ENCODE measurements at places on chromosomes 11 and 22.
A peak's percentile ranks its signal among the peaks of the same experiment; 100 is the strongest.

GRCh38 chr11:17600316-17601255 lies 53.5 kb downstream of the OTOG start:
- DNase-seq, result no peak

DNA sequence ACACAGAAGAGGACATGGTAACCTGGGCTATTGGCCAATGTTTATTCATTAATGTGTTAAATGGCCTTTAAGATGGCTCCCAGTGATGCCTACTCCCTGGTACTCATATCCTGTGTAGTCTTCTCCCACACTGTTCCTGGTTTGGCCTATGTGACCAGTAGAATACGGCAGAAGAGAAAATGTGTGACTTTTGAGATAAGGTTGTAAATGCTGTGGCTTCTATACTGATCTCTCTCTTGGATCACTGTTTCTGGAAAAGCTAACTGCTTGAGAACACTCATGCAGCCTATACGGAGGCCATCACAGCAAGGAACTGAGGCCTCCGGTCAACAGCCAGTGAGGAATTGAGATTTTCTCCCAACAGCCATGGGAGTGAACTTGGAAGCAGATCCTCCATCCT lies 24.1 kb downstream of the MAML2 start:
- DNase-seq, result no peak

GRCh38 chr11:41175304-41175972 lies 284.0 kb downstream of the LRRC4C start:
- DNase-seq, result no peak

DNA sequence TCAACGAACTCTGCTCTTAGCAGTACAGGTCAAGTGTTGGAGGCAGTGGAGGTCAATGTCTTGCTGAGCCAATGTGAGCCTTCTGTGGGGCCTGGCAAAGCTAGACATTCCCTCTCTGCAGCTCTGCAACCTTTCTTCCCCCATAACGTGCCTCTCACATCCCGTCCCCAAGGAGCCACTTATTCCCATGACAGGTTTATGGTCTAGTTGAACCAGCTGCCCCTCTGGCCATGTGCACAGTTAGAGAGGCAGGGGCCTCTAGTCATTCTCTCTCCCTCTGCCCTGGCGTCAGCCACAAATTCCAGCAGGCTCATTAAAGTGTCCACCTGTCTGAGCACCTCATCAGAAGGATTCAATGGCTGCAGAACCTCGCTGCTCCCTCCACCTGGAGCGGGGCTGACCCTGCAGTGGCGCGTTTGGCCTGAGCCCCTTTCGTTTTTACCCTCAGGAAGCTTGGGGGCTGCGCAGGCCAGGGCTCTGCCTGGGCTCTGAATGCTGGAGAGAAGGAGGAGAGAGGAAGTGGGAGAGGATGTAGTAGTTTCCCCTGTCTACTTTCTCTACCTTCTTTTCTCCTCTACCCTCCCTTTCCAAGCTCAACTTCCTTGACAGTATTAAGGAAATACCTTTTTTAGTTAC lies 302.1 kb upstream of the B3GAT1 start:
- DNase-seq, result no peak

DNA sequence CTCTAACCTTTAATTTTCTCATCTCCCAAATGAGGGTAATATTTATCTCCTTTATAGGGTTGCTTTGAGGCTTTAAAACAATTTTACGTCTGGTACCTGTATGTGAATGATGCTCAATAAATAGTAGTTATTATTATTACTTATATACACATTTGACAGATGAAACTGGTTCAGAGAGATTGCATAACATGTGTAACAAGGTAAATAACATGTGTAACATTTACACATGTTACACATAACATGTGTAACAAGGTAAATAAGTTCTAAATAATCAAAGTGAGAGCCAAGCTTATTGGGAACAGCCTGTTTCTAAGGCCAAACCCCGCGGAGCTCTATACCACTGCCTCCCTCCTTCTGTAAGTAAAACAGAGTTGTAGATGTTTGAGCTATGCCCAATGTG lies 100.9 kb downstream of the MPPED2 start:
- DNase-seq, result no peak

DNA sequence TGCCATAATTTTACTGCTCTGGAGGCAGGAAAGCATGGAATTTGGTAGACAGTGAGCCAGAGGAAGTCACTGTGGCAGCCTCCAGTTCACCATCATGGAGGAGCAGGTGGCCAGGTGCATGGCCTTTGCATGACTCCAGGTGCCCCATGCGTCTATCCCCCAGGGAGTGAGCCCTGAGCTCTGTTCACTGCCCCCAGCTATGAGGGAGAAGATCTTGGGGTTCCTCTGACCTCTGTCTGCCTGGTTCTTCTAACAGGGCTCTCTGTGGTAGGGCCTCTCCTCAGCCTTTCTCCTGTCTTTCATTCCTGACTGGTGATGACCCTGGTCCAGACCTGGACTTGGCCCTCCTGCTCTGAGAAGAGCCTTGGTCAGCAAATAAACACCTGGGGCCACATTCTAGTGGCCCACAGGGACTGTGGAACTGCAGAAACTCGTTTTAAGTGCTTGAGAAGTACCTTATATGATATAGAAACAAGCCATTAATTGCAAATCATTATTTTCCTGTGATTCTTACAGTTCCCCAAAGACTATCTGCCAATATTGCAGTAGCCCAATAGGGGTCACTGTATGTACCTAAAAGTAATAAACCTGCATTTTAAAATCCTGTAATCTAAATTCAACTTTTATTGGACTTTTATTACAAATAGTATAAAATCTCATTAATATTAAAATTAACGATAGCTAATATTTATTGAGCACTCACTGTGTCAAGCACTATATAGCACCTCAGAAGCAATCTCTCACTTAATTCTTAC lies 120.0 kb upstream of the SYT13 start:
- DNase-seq, result no peak

DNA sequence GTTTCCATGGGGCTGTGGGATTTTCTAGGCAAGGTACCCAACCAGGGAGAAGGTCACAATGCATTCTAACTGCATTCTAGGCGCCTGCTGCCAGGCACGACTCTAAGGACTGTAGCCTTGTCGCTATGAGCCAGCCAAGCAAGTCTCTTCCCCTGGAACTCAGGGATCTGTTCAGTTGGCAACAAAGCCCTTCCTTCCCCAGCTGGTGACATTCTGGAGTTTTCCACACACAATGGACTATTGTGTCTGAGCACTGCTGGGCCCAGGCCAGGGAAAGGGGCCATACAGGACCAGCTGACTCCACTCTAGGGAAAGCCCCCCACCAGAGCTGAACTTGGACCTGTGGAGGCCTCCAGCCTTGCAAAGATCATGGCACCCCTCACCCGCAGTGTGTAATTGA lies 116.8 kb downstream of the RRAS2 start:
- no peak for DNase-seq

- peak; percentile 33 for DNase-seq
Observed at GRCh38 chr22:17575151-17575550, 11.9 kb downstream of the SLC25A18 start.

DNA sequence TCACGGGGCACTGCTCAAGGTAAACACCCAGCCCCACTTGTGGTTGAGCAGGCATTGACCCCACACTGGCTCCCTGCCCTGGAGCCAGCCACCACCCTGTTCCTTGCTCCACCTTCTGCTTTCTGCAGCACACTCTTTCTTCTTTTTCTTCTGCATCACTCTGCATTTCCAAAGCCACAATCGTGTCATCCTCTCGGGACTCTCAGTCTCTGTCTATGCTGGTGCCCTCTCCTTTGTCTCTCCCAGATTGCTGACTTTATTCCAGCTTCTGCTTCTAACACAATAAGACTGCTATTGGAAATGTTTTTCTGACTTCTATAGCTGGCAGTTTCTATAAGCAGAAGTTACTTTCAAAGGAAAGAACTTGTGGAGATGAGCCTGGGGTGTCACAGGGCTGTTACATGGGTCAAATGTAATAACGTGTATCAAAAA lies 14.4 kb downstream of the GRAP2 start:
- no peak for DNase-seq

DNA sequence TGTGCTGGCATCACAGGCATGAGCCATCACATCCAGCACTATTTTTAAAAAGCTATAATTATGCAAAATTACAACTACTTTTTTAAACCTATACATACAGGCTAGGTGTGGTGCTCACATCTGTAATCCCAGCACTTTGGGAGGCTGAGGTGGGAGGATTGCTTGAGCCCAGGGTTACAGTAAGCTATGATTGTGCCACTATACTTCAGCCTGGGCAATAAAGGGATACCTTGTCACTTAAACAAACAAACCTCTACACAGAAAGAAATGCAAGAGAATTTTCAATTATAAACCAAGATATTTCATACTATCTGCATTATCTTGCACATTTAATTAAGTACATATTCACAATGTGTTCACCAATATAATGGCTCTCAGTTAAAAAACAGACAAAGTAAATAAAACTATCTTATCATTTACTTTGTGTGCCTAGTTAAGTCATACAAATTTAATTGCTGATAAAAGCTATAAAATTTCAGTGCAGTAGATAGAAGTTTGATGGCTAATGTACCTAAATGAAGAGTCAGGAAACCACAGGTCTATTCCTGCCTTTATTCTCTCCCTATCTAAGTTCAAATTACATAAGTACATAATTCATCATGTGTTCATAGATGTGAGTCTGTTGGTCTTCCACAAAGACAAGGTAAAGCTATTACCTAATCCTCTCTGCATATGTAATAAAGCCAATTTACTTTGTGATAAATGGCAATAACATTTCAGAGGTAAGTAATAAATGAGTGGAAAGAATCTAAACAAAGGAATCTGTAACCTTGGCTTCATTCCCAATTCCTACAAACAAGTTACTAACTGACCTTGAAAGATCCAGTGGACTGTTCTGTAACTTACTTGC lies 9.0 kb upstream of the RDX start:
- peak; percentile 73 for DNase-seq

DNA sequence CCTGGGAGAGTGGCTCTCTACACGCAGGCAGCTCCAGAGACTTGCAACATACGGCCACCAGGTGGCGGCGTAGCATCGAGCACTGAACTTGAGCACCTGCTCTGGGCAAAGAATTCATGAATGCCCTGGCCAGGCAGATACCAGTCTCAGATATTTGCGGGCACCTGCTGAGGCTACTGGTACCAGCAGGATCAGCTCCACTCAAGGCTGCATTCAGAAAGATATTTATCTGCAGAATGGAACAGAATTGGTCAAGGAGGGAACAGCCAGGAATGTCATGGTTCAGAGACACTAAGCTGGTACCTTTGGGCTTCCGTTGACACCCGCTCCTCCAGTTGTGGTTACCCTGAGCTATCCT lies 10.8 kb upstream of the CCDC86 start:
- DNase-seq, result peak; percentile 55

GRCh38 chr11:44248109-44248508 lies 61.8 kb downstream of the ALX4 start:
- DNase-seq, result peak; percentile 28

DNA sequence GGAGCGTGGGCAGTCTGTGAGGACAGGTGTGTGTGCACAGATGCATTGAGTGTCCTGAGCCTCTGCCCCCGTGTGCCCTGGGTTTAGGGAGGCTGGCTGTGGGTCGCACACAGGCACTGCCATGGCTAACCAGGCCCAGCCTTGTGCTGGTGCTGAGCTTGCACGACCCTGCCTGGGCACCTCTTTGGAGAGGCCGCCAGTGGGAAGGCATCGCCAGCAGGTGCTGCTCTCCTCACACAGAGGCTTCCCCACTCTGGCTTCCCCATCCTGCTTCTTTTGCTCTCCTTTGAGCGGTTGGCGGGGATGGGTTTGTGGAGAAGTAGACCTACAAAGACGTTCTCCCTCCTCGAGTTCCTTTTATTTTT lies 4.1 kb downstream of the WNT7B start:
- DNase-seq, result no peak

- DNase-seq, result no peak
Observed at GRCh38 chr11:85723088-85723487, 37.1 kb upstream of the CCDC89 start.

DNA sequence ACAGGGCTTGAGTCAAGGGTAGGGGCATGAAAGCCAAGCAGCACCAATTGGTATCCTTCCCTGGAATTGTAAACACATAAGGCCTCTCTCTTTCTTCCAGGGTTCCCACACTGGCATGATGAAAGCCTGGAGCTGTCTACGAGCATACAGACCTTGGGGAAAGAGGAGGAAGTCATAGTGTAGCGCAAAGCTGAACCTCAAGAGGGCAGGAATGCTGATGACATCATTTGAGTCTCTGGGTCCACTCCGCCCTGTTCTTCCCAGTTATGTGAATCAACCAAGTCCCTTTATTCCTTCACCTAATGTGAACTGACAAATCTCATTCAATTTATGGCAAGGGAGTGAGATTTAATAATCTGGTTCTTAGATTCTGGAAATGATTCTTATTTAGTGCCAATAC lies 266.4 kb upstream of the NCAM1 start:
- DNase-seq, result peak; percentile 9

DNA sequence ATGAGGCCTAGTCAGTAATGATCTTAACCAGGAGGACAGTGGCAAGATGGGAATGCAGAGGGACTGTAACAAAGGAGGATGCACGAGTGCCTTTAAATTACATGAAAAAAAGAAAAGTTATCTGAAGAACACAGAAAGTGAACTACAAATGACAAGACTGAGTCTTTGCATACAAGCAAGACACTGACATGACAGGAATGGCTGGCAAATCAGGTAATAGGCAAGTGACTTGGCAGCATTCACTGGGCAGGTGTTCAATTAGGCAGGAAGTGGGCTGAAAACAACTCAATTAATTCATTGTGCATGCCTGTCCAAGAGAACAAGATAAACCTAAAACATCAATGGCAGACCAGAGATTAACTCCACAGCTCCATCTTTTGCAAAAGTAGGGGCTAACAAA lies 24.0 kb downstream of the SMCO4 start:
- DNase-seq, result no peak

All from fibroblast of lung (primary cell).